ENCODE measurements at places on chromosomes 5 and 9.

- DNase-seq = no peak
Measured at GRCh38 chr9:86983249-86983619, 35.9 kb upstream of the GAS1 start.

DNA sequence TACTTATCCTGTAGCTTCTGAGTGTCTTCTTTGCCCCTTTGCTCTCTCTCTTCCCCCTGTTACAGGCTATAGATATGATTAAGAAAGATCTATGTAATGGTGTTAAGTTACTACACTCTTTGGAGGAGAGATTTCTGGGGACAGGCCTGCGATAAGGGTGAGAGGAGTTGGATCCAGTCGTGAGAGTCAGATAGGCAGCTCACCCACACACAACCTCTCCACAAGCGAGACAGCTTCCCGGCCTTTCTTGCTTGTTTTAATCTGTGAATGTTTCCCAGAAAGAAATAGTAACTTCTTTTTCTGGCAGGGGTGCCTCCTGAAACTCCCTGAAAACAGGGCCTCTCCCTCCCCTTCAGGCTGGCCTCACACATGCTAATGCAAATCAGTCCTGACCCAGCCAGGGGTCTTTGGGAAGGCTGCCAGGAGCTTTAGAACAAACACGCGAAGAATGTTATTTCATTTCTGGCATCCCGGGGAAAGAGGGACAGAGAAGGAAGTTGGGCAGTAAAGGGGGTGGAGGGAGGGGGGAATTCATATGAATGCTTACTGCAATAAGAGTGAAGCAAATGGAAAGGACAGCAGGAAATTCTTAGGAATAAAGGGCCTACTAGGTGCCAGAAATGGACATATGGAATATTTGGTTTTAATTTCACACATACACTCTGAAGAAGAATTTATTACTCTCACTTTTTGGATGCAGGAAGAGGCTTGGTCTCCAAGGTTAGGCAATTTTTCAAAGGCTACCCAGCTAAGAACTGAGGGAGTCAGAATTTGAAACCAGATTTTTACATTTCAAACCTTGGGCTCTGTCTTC, 215.8 kb upstream of the TRIM32 start:
- no peak for DNase-seq

- DNase-seq = no peak
Measured at GRCh38 chr5:114185274-114185673, 176.6 kb upstream of the KCNN2 start.

GRCh38 chr9:35776018-35776417, 15.4 kb upstream of the NPR2 start:
- no peak for DNase-seq

GRCh38 chr5:147162740-147163139, 72.1 kb upstream of the STK32A start:
- DNase-seq = no peak

DNA sequence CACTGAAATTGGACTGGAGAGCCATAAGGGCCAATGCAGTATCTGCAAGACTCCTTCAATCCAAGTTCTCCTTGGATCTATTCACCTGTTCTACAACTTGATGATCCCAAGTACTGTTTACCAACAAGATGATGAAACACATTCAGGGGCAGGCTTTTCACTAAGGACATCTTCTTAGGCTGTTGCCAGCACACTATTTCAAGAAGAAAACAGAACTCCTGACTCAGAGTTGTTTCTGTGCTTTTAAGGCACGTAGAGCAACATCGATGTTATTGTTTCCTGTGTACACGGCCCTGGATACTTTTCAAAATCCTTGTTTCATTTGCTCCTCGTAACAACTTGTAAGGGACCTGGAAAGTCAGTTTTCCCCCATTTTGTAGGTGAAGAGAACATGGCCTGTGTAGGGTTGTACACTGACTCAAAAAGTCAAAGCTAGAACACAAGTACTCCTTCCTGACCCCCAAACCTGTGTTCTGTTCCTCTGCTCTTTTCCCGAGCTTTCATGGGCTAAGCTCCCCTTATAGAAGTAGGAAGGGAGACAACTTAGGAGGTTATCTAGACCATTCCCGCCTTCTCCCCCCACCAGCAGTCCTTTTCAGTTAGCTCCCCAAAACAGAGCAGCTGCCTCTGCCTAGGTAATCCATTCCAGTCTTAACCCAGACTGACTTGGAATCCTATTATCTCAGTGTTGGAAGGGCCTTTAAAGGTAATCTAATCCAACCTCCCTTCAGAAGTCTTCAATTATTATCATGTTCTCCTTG, 5.2 kb upstream of the MGAT1 start:
- DNase-seq = no peak

DNA sequence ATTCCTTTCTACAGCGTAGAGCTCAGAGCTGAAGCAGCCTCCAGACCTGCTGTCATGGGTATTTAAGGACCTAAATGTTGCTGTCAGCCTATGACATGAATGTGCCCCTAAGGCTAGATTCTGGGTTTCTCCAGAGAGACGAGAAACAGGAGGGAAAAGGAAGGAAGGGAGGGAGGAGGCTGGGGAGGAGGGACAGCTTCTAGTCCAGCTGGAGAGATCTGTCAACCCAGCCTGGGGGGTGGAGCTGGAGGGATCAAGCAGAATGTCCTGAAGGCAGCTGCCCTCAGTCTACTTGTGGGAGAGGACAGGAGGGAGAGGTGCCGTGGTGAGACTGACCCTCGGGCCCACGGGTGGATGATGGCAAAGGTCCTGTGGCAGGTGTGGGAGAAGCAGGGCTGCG, 1.1 kb upstream of the DBH start:
- no peak for DNase-seq

DNA sequence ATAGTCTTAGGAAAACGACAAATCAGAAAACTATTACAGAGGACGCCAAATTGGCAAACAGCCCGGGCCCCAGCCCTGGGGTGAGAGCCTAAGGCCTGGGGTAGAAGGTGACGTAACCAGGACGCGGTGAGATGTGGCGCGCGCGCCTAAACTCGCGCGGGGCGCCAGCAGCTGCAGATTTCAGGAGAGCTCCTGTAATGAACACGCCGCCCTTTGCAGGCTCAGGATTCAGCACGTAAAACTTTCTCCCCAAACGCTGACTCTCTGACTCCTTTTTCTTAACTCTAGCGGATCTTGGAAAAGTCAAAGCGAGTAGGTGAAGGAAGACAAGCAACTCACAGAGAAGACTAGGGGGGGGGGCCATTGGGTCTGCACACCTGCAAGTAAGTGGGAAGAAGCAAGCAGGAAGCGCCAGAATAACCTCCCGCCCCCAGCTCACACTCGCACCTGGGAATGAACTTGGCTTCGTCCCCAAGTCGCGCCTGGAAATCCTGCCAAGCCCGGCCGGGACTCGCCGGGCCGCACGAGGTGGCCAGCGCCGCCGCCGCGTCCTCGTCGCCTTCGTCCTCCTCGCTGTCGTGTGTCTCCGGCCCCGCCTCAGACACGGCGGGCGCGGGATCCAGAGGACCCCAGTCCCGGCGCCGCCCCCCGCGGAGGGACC, 822 bp downstream of the RASEF start:
- no peak for DNase-seq

DNA sequence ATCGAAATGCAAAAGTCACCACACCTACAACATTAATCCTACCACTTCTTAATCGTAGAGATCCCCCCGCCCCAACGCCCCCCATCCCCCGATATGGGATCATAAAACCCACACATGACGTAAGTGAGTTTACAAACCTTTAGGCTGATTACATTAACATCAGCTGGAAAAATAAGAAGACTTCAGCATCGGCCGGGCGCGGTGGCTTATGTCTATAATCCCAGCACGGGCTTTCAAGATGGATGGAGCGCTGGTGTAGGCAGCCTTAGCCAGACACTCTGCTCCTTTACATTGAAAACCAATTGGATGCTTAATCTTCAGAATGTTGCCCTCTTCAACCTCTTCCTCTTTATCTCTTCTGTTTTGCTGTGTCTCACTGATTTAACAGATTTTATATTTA, 1376.0 kb downstream of the MAT2B start:
- DNase-seq = no peak

DNA sequence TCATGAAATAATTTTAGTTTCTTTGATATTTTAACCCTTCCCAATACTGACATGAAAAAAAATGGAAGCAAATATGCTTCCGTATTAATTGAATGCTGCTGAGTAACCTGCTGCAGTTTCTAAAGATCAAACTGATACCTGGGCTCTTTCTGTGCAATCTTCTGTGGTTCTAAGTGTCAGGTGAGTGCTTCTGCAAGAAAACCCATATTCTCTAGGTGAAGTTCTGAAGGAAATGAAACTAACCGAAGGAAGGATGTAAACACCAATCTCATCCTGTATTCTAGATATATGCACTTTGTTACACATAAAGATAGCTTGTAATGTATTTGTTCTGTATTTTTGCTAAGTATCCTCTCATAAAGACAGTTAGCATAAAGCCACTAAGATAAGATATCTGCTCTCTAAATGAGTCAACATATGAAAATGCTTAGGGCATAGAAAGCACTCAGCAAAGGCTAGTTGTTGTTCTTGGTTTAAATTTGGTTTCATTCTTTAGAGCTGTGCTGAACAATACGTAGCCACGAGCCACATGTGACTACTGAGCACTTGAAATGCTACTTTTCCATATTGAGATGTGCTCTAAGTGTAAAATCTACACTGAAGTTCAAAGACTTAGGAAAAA, 52.0 kb downstream of the ITGA2 start:
- no peak for DNase-seq

DNA sequence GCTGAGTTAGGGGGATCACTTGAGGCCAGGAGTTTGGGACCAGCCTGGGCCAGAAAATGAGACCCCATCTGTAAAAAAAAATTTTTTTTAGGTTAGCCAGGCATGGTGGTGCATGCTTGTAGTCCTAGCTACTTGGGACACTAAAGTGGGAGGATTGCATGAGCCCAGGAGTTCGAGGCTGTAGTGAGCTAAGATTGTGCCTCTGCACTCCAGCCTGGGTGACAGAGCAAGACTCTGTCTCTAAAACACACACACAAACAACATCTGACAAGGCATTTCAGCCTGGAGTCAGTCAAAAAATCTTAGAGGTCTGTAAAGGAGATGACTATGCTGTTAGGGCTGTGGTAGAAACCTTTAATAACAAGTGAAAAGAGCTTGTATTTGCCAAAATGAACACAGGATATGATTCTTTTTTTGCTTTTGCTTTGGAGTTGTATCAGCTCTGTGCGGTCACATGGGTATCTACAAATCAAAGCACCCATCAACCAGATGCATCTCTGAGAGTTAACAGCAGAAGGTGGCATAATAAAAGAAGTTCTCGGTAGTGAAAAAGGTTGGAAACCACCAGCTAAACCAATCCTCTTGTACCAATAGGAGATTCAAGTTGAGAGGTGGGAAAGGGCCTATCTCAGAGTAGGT, 3.6 kb upstream of the PSMD5 start:
- DNase-seq = no peak

DNA sequence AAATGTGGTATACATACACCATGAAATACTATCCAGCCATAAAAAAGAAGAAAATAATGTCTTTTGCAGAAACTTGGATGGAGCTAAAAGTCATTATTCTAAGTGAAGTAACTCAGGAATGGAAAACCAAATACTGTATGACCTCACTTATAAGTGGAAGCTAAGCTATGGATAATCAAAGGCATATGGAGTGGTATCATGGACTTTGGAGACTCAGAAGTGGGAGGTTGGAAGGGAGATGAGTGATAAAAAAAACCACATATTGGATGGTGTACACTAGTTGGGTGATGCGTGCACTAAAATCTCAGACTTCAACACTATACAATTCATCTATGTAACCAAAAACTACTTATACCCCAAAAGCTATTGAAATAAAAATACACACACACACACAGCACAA, 24.5 kb downstream of the ADAMTS12 start:
- DNase-seq = no peak

GRCh38 chr5:72465601-72466563, 41.3 kb downstream of the ZNF366 start:
- DNase-seq = no peak
